CD4-positive, alpha-beta T cell treated with Interleukin-15 for 4 hours (primary cell): ENCODE measurements at places on chromosomes 4 and X.

GRCh38 chrX:39875834-39876628 is 221.7 kb downstream of the BCOR start:
- DNase-seq, result no peak

DNA sequence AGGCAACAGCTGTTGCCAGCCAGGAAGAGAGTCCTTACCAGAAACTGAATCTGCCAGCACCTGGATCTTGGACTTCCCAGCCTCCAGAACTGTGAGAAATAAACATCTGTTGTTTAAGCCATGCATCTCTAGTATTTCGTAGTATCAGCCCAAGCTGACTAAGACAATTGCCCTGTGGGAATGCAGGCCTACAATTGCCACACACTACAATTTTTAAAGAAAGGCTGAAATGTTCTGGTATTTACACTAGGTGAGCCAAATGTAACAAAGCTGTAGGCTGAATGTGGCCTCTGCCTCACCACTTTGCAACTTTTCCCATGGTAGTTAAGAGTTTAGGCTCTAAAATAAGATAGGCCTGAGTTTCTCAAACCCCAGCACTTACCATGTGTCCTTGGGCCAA is 59.1 kb downstream of the SPATA18 start:
- no peak for DNase-seq

DNA sequence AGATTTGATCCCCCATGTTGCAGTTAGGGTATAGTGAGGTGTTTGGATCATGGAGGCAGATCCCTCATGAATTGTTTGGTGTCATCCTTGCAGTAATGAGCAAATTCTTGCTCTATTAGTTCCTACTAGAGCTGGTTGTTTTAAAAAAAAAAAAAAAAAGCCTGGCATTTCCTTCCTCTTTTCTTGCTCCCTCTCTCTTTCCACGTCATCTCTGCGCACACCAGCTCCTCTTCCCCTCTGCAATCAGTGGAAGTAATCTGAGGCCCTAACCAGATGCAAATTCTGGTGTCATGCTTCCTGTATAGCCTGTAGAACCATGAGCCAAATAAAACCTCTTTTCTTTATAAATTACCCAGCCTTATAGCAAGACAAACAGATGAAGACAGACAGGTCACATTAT is 24.5 kb downstream of the WDR17 start:
- no peak for DNase-seq

- DNase-seq, result no peak
These were observed 162.1 kb downstream of the INPP4B start for GRCh38 chr4:142683997-142684396.

- DNase-seq, result no peak
These were observed 223.1 kb upstream of the FAT1 start for GRCh38 chr4:186946682-186947294.

DNA sequence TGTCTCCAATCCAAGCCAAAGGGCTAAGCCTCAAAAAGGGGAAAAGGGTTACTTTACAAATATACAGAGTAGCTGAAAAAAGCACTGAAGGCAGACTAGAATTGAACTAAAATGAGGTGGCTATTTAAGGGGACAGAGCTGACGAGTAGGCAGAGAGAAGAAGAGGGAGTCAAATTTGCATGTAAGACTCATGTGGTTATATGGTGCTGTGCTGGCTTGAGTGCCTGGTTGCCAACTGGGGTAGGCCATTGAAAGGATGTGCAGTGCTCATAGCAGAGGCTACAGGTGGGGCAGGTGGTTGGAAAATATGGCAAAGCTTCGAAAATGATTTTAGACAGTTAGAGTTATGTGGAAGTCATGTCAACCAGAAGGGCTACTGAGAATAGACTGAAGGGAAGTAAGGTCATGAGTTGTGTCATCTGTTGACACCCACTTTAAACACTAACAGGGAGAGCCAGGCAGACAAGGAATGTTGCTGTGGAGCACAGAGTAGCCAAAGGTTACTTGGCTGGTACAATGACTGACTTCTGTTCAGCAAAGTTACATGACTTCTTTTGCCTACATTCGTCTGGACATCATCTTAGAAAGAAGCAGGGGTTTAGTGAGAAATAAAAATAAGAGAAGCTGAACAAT is 1210.4 kb downstream of the ADGRL3 start:
- no peak for DNase-seq

DNA sequence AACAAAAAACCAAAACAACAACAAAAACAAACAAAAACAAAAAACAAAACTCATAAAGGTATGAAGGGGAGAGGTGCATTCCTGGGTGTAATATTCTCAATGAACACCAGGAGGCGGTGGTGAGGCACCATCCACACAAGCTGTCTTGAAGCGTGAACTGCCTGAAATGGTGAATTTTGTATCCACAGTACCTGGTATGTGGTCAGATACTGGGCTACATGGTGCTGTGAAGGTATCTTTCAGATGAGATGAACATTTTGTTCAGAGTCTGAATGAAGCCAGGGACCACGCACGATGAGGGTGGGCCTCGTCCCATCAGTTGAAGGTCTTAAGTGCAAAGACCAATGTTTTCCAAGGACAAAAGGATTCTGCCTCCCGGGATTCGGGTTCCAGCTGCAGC is 58.5 kb downstream of the ASMT start:
- peak; percentile 52 for DNase-seq

- DNase-seq, result no peak
These were observed 37.9 kb downstream of the LDB2 start for GRCh38 chr4:16860516-16860915.

DNA sequence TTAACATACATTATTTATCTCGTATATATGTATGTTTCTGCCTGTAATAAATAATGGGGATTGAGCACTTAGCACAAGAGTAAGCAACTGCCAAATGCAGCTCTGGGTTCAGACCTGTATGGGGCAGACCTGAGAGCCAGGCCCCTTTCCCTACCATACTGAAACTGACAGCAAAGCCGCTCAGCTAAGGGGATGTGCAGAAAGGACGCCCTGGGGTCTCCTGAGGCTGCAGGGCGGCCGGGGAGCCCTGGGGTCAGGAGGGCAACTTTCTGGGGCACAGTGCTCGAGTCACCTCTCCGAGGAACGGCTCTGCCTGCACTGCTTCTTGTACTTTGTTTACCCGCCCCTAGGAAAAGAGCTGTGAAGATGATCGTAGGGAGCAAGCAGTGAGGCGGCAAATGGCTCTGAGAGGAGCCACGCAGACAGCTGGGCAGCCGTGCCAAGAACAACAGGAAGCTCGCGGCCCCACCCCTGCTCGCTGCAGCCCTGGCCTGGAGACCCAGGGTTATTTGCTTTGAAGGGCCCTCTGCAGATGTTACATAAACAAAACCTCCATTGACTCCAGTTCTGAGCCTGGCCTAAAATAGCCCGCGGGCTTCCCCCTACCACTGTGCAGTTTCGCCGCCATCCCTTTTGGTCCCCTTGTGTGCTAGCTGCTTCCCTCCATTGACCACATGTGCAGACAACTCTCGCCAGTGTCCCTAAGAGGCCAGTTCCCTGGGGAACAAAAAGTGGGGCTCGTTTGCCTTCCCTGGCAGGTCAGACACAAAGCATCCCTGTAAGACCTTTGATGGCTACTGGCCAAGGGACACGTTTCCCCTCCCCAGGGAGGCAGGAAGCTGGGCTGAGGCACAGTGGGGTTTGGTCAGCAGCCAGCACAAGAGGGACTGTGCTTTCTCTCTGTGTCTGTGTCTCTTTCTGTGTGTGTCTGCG is 111.3 kb upstream of the LNX1 start:
- no peak for DNase-seq

DNA sequence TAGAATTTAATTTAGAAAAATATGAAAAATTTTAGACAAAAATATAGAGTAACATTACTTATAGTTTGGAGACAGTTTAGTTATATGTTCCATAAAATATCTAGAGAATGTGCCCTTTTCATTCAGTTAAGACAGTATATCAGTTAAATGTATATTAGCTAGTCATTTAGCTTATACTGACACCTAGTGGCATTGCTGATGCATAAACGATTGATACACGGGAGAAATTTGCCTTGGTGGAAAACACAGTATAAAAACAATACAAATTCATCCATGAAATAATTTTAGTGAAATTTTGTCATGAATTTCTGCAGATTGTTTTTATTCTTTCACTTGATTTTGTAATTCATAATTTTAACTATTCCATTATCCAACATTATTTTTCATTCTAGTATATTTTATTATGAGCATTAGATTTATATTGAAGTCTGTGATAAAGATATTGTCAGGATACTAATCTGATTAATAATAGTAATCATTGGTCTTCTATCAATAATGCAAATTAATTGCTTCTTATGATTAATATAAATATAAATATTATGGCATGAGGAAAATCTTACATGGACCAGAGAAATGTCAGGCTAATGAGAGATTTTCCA is 219.0 kb downstream of the TLL1 start:
- peak; percentile 25 for DNase-seq

DNA sequence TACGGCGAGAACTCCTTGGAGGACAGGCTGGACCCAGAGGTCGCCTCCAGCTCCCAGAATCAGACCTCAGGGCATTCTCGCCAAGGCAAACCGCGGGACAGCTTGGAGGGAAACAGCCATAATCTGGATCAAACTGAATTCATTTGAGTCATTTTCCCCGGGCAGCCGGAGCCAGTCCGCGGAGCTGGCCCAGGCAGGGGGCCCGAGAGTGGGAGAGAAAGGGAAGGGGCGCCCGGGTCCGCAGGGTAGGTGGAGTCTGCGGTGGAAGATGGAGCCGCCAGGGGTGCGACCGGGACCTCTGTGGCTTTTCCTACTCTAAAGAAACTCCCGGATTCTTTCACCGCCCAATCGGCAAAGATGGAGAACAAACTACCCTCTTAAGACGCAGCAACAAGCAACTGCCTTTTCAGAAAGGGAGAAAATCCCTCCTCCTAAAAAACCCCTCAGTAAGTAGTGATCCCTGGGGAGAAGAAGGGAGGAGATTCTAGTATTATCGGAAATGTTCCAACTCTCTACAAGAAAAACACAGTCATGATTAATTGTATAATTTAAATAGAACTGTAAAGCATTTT is 5.2 kb downstream of the NKX3-2 start:
- no peak for DNase-seq

DNA sequence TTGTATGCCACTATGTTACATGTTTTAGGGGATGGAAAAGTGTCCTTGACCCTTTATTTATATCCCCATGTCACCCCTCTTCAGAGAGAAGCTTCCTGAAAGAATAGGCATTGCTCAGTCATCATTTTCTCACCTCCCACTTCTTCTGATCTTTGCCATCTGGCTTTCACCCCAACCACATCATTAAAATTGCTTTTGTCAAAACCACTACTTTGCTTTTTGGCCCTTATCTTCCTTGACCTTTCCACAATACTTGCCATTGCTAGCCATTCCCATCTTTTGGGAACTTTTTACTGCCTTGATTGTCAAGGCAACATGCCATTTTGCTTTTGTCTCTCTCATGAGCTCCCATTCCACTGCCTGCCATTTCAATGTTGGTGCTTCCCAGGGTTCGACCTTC is 14.9 kb upstream of the FAM9B start:
- no peak for DNase-seq

DNA sequence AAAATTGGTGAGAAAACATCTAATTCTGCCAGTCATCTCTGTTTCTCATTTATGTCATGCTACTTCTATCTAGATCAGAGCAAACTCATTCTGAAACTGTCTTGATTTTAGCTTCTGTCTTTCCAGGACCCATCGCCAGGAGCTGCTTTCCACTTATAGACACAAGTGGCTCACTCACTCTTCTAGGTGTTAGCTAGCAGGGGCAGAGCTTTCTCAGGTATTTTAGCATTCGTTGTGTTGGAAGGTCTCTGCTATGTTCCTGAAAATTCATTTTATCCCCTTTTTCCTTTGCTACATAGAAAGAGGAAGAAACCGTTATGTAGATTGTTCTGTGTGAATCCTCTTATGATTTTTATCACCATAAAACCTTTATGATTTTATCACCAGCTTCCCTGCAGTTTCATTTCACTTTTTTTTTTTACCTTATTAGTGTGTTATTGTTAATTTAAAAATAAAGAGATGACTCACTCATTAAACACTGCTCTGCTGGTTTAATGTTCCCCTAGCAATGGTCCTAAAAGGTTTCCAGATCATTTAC is 246.6 kb upstream of the AADAT start:
- DNase-seq, result no peak
